Stimulated activated CD8-positive, alpha-beta memory T cell treated with anti-CD3 and anti-CD28 coated beads, Interleukin-15, amount 100 ng/mL, for 24 hours (primary cell): ENCODE measurements at places on chromosomes 16 and 17.

DNA sequence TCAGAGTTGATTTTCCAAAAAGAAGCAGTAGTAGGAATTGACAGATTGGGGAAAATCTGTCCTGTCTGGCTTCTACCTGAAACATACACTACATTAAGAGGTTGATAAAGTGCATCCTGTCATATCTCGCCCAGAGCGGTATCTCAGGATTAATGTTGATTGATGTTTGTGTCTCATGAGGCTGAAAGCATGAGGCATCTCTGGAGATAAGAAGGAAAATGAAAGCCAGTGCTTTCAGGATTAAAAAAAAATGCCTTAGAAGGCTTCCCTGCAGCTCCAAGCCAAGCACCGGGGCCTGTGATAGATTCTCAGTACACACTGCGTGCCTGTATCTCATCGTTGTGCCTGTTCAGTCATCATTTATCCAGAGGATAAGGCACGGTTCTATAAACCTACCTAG lies 26.4 kb upstream of the CD300E start:
- DNase-seq = no peak

GRCh38 chr17:82926716-82927115 lies 86.9 kb upstream of the ZNF750 start:
- no peak for DNase-seq

DNA sequence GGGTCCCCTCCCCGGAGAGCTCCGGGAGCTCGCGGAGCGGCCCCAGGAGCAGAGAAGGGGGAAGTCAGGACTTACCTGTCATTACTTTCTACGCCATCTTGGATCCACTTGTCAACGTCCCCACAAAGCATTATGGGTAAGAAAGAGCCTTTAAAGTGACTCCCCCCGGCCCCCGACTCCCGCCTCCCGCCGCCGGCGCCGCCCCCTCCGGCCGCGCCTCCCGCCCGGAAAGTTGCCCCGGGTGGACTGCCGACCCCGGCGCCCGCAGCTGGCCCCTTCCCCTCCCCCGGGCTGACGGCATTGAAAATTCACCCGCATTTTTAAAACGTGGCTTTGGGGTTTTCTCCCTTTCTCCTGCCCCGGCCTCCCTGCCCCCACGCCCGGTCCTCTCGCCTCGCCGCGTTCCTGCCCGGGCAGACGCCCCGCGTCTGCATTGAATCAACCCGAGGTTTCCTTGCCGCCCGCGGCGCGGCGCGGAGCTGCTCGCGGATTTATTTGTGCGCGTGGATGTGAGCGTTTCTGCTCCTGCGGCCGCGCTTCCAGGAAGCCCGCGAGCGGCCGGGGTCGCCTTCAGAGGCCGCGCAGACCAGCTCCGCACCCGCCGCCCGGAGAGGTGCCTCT lies at the start of gene HELZ:
Gene HELZ, minus strand, starts transcription at position 124 of the 621 bp plus-strand sequence. CDS start 26,392 bp downstream, outside the sequence.
- peak; percentile 52 for DNase-seq

GRCh38 chr16:35196313-35196712 lies 1736.9 kb downstream of the TP53TG3F start:
- no peak for DNase-seq

DNA sequence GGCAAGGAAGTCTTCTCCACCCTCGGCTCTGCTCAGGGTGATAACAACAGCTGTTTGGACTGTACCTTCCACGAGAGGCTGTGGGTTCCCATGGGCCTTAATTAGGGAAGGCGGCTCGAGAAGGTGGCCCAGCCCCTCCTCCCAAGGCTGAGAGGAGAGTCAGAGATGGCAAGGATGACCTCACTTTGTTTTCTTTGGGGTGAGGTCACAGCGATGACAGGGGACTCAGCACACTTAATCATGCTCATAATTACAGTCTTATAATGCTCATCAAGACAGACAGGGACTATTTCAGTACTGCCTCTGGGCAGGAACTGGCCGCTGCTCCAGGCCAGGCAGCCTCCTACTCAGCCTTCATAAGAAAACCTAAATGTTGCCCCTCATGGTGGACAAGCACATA lies 19.7 kb downstream of the WFDC1 start:
- no peak for DNase-seq

DNA sequence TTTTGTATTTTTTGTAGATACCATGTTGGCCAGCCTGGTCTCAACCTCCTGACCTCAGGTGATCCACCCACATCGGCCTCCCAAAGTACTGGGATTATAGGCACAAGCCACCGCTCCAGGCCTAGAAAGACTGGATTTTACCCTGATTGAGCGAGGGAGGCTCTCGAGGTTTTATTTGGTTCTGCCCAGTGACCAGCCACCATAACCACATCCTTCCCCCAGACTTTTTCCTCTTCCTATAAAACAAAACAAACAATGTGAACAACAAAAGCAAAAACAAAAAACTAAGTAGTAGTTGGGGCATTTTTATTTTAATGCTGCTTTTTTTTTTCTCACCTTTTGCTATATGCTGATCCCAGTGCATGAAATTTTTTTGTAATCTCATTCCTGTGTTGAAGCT lies 509.6 kb downstream of the MAF start:
- DNase-seq = no peak

- no peak for DNase-seq
Observed at GRCh38 chr17:35080536-35080935, 17.0 kb upstream of the RFFL start.
